Naive thymus-derived CD8-positive, alpha-beta T cell (primary cell): ENCODE measurements at places on chromosomes 3 and 15.

- no peak for DNase-seq
These were observed 35.7 kb upstream of the BHLHE40 start for GRCh38 chr3:4943549-4943948.

DNA sequence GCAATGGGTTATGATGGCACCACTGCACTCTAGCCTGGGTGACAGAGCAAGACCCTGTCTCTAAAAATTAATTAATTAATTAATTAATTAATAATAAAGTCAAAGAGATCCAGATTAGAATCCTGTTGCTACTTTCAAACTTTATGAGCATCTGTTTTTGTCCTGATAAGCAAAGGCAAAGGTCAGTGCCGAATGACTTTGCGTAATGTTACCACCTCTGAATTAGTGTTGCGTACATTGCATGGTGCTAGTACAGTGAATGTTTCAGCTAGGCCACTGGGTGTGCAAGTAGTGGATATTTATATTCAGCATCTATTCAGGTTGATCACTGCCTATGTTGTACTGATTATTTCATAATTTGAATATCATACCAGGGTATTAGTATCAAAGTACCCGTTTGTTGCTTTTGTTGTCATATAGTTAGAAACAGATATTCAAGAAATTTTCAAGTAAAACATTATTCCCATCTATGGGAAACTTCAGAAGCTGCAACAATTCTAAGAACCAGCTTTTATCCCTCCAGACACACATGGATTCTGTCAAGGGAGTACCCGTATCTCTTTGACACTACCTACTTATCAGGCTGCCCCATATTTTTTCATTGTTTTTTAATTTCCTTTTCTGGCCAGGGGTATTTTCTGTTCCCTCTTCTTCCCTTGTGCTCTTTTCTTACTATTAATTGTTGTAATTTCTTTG lies 127.1 kb upstream of the GRM7 start:
- DNase-seq: no peak

- DNase-seq: no peak
These were observed 1205.5 kb downstream of the ROBO1 start for GRCh38 chr3:78562328-78562727.

DNA sequence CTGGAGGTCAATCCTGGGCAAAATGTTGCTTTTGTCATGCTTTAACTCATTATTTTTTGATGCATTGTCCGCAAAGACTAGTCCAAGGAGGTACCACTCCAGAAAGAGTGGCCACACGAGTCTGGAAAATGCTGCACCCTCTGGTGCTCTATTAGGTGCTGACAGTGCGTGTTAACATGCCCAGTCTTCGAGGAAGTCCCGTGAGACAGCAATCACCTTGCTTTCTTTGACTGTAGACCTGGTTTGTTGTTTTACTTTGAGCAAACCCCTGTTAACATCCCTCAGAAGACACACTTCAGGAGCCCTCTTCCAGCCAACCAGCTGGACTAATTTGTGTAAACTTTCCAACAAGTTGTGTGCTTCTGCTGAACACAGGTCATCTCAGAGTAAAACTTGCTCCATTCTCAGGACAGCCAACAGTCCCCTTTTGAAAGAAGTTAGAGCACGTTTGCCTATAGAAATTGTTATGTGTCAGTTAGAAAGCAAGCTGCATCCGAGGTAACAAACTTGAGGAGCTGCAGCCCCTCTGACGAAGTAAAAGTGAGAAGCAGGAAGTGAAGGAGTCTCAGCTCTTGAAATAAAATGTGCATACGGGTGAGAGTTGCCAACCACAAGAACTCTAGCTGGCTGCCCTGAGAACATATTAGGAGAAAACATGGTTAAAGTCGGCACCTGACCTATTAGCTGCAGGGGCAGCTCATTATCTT lies 205.0 kb downstream of the LPP start:
- no peak for DNase-seq

GRCh38 chr3:17079933-17080332 lies 195.2 kb downstream of the PLCL2 start:
- no peak for DNase-seq

GRCh38 chr3:156472150-156472549 lies 82.8 kb downstream of the SSR3 start:
- no peak for DNase-seq

DNA sequence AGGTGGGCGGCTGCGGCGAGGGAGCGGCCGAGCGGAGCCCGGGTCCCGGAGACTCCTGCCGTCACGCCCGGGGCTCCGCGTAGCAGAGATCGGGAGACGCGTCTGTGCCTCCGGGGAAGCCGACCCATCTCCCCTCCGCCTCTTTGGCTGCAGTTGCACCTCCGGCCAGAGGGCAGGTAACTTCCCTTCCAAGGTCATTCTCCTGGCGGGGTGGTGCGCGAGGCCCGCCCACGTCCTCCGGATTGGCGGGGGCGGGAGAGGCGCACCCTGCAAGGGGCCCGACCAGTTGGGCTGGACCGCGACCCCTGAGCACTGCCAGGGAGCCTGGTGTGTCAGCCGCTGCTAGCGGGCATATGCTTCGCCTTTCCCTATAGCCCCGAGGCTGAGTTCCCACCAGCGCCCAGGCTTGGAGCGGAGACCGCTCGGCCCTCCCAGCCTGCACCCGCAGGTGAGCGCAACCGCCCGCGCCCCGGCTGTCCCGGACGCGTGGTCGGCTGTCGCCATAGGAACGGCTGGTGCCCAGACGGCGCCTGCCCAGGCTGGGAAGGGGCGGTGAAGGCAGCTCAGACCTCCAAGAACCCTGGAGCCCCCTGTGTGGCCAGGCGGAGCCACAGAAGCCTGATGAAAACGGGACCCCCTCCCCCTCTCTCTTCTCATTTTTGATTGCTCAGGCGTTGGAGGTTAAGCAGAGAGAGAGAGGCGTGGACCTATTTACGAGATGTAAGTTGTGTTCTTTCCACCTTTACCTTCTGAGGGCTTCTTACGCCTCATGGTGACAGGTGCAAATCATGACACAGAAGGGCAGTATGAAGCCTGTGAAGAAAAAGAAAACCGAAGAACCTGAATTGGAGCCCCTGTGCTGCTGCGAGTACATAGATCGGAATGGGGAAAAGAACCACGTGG lies 453 bp downstream of the ZDHHC23 start:
- peak; percentile 30 for DNase-seq

- DNase-seq: no peak
These were observed 2.6 kb downstream of the CLDN18 start for GRCh38 chr3:138012526-138012925.

GRCh38 chr15:71761649-71762048 lies 48.7 kb upstream of the NR2E3 start:
- DNase-seq: no peak

- DNase-seq: no peak
These were observed 5.0 kb downstream of the RPLP1 start for GRCh38 chr15:69457304-69458280.

DNA sequence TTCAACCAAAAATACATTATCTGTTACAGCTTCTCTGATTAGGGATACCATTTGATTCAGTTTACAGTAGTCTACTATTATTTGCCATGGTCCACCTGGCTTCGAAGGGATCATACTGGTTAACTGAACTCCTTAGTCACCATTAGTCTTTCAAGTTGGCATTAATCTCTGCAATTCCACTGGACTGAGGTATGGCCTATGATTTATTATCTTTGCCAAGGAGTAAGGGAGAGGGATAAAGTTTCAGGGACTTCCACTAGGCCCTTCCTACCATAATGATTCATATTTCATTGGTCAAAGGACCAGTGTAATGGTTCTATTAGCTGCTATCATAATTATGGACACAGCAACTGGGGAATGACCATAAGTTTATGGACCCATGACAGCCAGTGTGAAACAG lies 7.3 kb upstream of the CMSS1 start:
- DNase-seq: no peak

DNA sequence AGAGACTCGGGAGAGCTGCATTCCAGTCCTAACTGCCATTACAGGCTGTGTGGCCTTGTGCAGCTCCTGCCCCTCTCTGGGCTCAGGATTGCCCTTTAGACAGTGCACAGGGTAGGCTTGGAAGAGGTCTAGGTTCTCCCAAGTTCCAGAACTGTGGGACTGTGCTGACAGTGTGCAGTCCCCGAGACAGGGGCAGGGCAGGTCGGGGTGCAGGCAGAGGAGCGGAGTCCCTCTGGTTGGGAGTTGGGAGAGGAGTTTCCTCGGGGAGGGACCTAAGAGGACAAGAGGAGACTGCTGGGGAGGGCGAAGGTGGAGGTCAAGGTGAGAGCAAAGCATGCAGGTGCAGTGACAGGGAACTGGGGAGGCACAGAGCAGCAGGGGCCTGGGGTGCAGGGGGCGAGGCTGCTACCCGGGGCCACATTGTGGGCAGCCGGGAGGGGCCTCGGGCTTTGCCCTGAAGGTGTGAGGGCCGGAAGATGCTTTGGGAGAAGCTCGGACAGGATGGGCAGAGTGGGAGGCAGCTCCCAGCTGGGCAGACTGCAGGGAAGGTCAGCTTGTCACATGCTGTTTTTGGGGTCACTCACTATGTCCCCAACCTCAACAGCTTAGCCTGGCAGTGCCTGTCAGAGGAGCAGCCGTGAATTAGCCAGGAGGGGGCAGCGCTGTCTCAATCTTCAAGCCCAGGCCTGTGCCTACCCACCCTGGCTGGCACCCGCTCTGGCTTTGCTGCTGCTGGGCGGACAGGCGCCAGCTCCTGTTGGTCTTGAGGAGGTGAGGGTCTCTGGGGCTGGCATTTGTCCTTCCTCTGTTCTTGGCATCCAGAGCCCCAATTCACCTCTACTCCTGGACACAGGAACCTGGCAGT lies 15.4 kb upstream of the CSPG4 start:
- DNase-seq: peak; percentile 69
